ENCODE measurements at places on chromosomes 11 and 22.

DNA sequence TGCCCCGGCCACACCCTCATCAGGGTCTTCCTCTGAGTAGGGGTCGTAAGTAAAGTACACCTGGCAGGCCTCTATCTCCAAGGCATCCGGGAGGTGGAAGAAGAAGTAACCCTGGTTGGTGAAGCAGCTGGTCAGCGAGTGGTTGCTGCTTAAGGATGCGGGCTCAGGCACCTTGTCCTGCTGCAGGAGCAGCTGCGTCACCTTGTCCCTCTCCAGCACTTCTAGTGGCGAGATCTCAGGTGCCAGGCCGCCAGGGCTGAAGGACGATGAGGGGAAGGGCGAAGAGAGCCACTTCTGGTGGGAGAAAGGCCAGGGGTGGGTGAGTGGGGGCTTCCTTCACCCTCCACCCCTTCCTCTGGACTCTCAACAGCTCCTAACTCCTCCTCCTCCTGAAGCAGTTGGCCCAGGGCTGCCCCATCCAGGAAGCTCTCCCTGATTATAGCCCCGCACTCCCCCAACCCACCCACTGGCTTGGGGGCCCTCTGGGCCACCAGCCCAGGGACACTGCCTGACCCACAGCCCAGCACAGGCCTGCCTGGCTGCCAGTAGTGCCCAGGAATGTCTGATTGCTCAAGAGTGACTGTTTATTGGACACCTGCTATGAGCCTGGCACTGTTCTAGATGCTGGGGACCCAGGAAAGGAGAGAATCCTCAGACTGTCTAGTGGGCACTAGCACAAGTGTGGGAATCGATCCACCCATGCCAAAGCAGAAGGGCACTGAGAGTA lies 19.2 kb upstream of the TMPRSS6 start:
- DNase-seq: no peak

DNA sequence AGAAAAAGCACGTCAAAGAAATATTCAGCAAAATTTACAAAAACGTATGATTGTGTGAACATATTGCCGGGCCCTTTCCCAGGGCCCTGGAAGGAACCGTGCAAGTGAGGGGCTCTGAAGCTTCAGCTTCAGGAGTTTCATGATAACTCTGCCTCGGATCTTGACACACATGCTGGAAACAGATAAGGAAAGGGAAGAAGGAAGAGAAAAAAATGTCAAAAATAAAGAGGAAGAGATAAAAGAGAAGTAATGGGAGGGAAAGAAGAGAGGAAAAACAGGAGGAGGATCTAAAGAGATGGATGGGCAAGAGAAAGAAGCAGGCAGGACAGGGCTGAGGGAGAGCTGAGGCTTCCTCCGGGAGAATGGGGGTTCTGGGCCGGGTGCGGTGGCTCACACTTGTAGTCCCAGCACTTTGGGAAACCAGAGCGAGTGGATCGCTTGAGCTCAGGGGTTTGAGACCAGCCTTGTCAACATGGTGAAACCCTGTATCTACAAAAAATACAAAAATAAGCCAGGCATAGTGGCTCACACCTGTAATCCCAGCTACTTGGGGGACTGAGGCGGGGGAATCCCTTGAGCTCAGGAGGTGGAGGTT lies 2.7 kb upstream of the TMPRSS4 start:
- DNase-seq: no peak

GRCh38 chr11:65559535-65559934 lies 1.4 kb upstream of the LTBP3 start:
- DNase-seq: no peak

DNA sequence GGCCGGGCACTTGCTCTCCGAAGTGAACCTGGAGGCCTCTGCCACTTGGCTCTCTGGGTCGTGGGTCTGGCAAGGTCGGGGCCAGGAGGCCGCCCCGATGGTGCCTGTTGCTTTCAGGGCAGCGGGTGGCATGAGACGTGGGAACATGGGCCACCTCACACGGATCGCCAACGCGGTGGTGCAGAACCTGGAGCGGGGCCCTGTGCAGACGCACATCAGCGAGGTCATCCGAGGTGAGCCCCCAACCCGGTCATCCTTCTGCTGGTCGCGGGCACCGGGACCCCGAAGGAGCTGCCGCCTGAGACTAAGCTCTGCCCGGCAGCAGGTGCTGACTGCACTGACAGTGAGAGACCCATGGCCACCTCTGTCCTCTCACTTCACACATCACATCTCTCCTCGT lies 40.0 kb downstream of the SBF1 start:
- DNase-seq: no peak

GRCh38 chr11:131689049-131689925 lies 318.9 kb downstream of the NTM start:
- no peak for DNase-seq

- no peak for DNase-seq
Observed at GRCh38 chr11:36288442-36289225, 590 bp downstream of the COMMD9 start.

Measured in activated T-helper 9 cell treated with anti-CD3 and anti-CD28 coated beads, Interleukin-2, amount 50 U/mL, for 16 hours (primary cell).